ENCODE measurements at places on chromosomes 7 and 10.

DNA sequence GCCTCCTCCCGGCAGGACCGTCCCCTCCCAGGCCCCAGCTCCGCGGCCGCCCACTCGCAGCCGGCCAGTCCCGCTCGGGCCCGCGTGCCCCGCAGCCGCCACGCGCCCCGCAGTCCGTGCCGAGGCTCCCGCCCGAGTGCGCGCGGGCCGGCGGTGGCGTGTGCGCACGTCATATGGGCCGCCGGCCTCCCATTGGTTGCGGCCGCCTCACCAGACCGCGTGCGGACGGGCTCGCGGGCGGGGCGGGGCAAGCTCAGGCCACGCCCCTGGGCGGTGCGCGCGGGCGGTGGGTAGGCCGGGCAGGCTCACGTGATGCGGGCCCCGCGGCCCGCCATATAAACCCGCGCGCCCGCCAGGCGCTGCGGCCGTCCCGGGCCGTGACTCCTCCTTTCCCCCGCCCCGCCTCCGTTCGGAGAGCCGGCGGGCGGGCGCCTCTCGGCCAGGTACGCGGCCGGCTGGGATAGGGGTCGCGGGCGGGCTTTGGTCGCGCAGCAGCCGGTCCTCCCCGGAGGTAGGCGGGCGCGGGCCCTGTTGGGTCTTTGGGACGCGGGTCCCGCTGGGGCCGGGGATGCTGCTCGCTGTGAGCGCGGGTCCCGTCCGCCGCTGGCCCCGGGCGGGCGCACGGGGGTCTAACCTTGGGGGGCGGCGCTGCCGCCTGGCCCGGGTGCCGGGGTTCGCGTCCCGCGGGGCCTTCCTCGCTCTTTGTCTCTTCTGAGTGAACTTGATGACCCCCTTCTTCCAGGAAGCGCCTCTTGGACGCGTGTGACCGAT is at the start of gene INSIG1:
Gene INSIG1 (plus strand): TSS at position 362 of the 771 bp plus-strand sequence. CDS start 408 bp downstream, at position 770.
- DNase-seq = peak; percentile 63

GRCh38 chr7:115363916-115364315 is 442.0 kb downstream of the MDFIC start:
- DNase-seq = no peak

DNA sequence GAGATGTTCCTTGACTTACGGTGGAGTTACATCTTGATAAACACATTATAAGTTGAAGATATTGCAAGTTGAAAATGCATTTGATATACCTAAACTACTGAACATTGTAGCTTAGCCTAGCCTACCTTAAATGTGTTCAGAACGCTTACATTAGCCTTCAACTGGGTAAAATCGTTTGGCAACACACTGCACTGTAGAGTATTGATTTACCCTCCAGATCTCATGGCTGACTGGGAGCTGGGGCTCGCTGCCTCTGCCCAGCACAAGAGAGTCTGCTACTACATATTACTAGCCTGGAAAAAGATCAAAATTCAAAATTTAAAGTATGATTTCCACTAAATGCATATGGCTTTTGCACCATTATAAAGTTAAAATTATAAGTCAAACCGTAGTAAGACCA is 7.5 kb upstream of the AGR3 start:
- DNase-seq = no peak

DNA sequence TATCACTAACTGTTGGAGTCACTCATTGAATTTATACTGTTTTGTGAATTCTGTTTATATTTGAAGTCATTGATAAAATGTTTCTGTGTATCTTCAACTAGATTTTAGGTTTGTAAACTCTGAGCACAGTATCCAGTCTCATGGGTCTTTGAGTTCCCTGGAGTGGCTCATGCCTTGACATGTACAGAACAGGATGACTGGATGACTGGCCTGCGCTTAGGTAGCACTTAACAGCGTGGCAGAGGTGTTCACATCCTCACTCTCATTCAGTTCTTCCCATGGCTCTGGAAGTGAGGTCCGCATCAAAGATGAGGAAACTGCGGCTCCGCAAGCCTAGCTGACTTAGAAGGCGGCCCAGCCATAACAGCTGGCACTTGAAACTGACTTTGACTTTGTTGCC is 576.9 kb downstream of the SUGCT start:
- DNase-seq = no peak

DNA sequence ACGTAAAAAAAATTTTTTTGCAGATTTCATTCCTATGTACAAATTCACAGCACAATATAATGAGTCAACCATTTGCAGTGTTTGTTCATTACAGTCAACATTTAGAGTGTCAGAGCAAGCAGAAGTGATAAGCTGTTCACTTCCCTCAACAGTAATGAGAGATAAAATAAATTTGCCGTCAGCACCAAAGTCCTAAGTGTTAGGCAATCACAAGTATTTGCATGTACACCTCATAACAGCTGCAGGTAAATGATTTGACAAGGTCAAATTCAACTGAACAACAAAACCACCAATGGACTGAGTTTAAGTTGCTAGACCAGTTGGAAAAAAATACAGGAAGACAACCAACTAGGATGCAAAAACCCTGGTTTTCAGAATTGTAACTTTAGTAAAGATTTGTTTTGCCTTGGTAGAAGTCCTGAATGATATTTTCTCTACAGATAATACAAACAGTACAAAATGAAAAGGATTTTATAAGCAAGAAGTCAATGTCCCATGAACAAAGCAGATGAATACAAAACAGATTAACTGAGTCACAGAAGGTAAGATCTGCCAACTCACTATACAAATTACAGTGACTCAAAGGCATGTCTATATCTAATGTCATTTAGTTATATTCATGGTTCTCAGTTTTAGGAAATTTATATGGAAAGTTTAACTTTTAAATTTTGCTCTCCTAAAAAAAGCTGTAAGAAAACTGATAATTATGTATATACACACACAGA is 10.4 kb downstream of the RAPGEF5 start:
- DNase-seq = no peak

GRCh38 chr10:84494849-84495180 is 166.4 kb downstream of the CCSER2 start:
- DNase-seq = no peak
